ENCODE measurements at places on chromosomes 1 and 21. TPM values are rescaled to one million over a fixed set of nuclear protein-coding genes. Genes with fewer than 3 reads are reported as not detected.

DNA sequence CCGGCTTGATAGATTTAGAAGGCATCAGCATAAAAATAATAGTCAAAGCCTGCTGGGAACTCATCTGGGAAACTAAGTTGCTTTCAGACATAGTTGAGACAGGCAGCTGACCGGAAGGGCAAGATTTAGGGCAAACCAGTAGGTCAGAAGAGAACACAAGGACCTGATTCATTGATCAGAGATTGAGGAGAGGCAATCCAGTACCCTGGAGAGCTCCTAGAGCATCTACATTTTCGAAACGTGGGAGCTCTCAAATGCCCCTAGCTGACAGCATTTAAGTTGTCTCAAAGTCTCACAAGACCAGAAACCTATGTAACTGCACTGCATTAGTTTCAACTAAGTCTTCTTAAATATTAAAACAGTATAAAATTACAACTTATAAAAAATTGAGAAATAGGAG, 22.9 kb upstream of the MTF2 start:
- peak; percentile 50 for DNase-seq

DNA sequence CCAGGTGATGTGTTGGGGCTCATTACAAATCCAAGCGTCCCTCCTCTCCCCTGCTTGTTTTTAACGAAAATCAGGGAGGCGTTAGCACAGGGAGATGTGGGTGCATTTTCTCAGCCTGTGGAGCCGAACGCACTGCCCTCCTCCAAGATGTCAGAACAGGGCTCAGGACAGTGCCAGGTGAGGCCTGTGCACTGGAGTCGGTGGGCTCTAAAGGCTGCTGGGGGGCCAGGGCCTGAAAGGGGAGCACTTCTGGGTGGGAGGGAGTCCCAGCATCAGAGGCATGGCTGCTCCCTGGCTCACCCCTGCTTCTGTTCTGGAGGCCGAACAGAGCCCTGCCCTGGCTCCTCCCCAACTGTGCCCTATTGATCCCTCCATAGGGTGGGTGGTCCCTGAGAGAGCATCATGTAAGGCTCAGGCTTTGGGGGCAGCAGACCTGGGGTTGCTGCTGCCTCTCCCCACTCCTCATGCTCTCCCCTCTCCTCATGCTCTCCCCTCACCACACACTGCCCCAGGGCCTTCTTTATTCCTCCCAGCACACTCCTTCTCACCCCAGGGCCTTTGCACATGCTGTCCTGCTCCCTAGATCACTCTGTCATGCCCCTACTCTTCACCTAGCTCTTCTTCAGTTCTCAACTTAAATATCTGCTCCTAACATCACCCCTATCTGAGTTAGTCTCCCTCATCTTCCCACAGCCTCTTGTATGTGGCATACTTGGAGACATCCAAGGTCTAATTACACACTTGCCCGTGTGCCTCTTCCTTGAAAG, 725.2 kb downstream of the PTPRU start:
- DNase-seq: no peak

DNA sequence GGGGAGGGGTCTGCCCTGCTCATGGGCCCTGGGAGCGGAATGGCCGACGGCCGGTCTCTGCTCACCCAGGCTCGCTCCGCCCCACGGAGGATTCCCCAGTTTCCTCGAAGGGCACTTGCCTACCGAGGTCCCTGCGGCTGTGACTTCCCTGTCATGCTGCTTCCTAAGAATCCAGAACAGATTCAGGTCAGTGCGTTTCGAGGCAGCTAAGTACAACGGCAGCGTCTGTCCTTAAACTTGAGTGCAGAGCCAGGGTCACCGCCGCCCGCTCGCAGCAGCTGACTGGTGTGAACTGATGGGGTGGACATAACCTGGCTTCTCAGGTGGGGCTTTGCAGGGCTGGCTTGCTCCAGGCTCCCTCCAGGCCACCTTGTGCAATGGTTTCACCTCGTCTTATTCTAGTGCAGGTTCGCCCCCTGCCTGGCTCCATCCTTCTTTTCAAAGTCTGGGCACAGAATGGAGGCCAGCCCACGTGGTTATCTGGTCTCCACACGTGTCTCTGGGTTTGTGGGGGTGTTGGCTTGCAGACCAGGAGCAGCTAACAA, 7.6 kb upstream of the C1orf174 start:
- no peak for DNase-seq

GRCh38 chr1:73331726-73332125, 866.2 kb downstream of the LRRIQ3 start:
- DNase-seq: no peak

GRCh38 chr1:203166192-203166940, 9.3 kb downstream of the MYBPH start:
- DNase-seq: no peak

DNA sequence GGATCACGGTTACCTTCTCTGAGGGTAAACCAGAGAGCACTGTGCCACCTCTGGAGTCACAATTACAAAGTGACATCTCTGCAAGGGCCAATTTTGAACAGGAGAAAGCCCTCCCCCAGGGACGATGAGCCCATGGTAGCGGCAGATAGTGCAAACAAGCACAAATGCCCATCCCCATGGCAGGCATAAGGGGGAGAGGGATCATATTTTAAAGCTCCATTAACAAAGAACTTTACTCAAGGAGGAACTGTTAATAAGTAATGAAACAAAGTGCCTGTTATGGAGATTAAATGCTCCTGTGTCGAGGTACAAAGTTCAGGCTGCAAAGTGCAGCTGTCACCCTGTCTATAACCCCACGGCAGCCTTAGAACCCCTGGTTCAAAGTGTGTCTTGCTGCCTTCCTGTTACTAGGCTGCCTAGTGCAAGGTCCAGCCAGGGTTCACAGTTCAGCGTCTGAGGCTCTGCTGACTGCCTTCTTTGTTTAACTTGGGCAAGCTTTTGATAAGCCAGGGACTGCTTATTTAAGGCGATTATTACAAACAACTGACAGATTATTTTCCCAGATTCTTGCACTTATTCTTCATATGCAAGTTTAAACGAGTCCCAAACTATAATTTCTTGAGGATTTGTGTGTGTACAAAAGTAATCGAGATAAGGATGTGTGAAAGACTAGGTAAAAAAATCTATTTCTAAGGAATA, 75.7 kb upstream of the NRIP1 start:
- no peak for DNase-seq

- no peak for DNase-seq
These were observed 19.5 kb downstream of the DNAJC8 start for GRCh38 chr1:28213315-28213714.

DNA sequence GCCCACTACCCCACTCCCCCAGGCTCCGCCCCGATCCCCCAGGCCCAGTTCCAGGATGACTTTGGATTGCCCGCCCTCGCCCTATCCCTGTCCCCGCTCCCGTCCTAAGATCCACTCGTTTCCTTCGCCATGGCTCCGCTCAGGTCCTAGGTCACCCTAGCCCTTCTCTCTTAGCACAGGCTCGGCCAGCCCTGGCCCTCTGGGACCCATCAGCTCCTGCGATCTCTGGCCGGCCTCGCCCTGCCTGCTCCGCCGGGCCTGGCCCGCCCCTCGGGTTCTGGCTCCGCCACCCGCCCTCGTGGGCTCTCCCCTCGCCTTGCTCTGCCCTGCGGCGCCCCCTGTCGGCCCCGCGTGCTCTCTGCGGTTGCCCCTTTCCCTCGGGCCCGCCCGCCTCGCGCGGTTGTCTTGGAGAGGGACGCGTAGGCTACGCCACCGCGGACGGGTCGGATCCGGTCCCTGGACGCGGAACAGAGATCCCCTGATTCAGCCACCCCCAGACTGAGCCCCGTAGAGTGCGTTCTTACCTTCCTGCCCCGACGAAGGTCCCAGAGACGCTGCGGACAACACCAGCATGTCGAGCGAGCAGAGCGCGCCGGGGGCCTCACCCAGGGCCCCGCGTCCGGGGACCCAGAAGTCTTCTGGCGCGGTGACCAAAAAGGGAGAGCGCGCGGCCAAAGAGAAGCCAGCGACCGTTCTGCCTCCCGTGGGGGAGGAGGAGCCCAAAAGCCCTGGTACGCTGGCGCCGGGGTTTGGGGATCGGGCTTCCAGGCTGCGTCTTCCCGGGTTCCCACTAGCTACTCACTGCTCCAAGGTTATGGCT, at the start of gene LRRC71:
TSS of gene LRRC71 (plus strand) at position 400 of the 820 bp plus-strand sequence. CDS start at position 572, 172 bp downstream.
- DNase-seq: peak; percentile 67

DNA sequence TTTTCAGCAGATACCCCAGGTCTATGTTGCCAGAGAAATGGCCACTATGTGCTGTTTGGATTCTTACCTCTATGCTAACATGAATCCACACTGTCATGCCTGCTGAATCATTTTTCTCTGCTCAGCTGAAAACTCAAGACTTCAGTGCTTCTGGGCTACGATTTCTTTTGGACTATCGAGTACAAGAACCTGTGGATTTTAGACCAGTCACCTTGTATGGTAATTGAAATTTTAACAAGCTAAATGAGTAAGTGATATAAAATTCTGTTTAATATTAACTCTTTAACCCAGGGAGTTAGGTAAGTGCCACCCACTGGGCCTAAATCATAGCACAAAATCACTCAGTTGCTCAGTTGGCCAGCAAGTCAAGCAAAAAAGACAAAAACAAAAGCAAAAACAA, 35.8 kb downstream of the LHX8 start:
- DNase-seq: no peak

The RAVER2 gene
- total RNA-seq: 1.7 TPM

The CFAP107 gene
- not detected for total RNA-seq

The ZBTB8A gene
- 0.31 TPM for total RNA-seq
